ENCODE measurements at places on chromosomes 2 and 18.

GRCh38 chr2:9310377-9310776 lies 103.8 kb downstream of the ASAP2 start:
- DNase-seq: no peak

DNA sequence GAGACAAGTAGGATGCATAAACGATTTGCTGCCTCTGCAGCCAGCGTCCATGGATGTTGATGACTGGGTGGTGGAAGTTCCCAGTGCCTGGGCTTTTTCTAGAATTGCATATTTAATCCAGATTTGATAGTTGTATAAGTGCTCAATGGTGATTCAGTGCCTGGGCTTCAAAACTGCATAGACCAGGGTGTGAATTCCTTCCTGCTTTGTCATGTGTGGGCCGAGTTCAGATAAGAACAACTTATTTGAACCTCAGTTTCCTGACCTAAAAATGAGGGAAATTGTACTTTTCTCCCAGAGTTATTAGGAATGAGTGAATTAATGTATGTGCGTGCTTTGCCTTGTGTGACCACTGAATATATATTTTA lies 154.6 kb downstream of the WDSUB1 start:
- no peak for DNase-seq

DNA sequence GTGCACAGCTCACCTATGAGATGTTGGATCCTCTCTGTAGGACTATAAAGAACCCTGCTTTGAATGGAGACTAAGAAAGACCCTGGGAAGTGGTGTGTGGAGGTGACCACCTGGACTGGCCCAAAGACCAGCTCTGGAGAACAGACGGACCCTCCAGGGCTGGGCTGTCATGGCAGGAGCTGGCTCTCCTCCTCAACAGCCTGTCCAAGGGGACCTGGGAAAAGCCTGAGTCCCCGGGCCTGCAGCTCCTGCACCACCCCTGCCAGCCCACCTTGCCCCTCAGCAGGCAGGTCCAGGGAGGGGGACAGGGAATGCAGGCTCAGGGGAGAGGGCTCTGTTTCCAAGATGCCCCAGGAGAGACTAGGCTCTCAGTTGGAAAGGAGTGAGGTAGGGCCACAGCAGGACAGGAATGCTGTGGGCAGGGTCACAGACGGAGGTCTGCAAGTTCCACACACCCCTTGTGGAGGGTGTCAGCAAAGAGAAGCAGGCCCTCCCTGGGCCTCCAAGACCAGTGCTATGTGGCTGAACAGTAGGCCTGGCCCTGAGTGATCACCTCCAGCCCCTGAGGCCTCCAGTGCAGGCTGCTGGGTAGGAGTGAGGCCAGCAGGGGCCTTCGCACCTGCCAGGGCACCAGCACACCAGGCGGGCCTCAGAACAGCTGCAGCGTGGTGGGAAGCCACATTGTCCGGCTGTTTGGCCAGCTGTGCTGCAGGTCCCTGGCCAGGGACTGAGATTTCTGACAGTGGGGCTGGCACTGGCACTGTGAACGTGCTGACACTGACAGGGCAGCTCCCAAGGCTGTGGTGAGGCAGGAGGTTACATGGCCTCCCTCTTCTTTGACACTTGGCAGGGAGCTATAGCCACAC lies 86.4 kb upstream of the OTOS start:
- no peak for DNase-seq

- DNase-seq: no peak
These were observed 52.2 kb downstream of the TMX3 start for GRCh38 chr18:68662754-68663153.

DNA sequence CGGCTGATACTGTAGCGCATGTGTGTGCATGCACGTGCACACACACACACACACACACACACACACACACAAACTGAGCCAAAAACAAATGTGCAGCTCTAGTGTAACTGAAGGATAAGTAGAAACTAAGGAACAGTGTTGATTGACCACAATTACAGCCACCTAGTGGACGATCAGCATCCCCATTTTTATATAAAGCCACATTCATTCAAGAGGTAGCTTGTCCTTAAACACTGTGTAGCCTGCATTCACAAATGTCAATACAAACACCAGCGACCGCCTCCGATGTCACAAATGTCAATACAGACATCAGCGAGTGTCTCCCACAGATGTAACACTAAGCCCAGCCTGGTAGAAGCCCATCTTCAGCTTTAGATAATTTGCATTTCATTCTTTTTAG lies 167.4 kb downstream of the PTGR3 start:
- DNase-seq: no peak

Data from omental fat pad (tissue), 4 donors.